ENCODE measurements at places on chromosomes 1 and 21. TPM values are rescaled to one million over a fixed set of nuclear protein-coding genes. Genes with fewer than 3 reads are reported as not detected.

Gene HFM1
- total RNA-seq = 33.9 TPM

Gene ESPN
- total RNA-seq = under 0.01 TPM

Gene TMEM61
- not detected for total RNA-seq

Gene EPHA8
- total RNA-seq = 1.2 TPM

Gene ALDH9A1
- 50.2 TPM for total RNA-seq

Gene DNM3
- total RNA-seq = 94.2 TPM

Gene NKAIN1
- 27.0 TPM for total RNA-seq

Gene TSPEAR
- not detected for total RNA-seq

Gene OR2L5
- total RNA-seq = 0.25 TPM

Gene PRAMEF5
- total RNA-seq = not detected

Gene PODN
- total RNA-seq = 1.5 TPM

Gene VHLL
- total RNA-seq = 0.25 TPM

Gene SYTL1
- total RNA-seq = 0.25 TPM

Gene EGLN1
- total RNA-seq = 52.9 TPM

Gene WNT4
- total RNA-seq = 3.4 TPM

Gene CIART
- total RNA-seq = 1.7 TPM

Gene NFASC
- total RNA-seq = 35.2 TPM

Gene SLC19A2
- total RNA-seq = 17.0 TPM

Gene PROK1
- total RNA-seq = under 0.01 TPM

Gene MRAP
- not detected for total RNA-seq
